ENCODE measurements at places on chromosomes 1 and 21. TPM values are rescaled to one million over a fixed set of nuclear protein-coding genes. Genes with fewer than 3 reads are reported as not detected.
A peak's percentile ranks its signal among the peaks of the same experiment; 100 is the strongest.

TMEM79 gene
- 2.0 TPM for total RNA-seq

DNA sequence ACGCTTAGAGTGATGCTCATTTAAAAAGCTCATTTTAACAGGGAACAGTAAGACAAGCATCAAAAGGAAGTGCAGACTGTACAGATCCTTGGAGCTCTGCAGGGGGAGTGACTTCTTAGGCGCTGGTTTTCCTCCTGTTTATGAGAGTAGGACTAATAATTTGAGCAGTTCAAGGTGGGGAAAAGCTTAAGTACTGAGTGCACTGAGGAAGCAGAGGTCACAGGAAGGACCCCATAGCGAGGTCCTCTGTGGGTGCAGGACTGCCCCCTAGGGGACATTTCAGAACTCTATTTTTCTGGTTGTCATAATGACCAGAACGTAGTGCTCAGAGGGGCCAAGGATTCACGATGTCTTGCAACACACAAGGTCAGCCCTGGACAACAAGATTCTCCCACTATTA is 112.1 kb downstream of the HLCS start:
- peak; percentile 41 for DNase-seq

GRCh38 chr1:199585392-199585791 is 442.1 kb upstream of the NR5A2 start:
- no peak for DNase-seq

DNA sequence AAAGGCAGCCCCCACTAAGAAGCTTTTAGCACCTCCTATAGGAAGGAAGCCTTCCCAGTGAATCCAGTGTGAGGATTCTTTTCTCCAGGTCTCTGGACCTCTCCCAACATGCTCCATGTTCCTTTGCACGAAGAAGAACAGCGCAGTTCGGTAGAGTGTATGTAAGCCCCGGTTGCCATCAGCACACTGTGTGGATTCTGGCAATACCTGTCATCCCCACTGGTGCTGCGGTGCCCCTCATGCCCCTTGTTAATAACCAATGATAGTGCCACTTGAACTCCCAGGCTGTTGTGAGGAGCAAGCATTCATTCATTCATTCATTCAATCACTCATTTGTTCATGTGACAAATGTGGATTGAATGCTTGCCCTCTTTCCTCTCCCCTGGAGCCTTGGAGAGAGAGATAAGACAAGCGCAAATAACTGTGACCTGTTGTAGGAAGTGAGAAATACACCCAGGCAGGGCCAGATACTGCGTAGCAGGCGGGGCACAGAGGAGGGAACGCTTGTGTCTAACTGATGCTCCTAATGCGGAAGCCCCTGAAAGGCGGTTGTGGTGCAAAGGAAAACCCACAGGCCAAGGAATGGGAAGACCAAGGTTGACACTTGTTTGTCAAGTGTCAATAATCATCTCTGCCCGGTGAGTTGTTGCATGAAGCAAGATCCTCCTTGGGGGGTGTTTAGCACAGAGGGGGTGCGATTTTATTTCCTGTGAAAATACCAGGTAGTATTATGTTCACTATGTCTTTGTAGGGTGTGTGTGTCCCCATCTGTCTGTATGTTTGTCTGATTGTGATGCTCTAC is 9.8 kb downstream of the LGR6 start:
- DNase-seq = no peak

DNA sequence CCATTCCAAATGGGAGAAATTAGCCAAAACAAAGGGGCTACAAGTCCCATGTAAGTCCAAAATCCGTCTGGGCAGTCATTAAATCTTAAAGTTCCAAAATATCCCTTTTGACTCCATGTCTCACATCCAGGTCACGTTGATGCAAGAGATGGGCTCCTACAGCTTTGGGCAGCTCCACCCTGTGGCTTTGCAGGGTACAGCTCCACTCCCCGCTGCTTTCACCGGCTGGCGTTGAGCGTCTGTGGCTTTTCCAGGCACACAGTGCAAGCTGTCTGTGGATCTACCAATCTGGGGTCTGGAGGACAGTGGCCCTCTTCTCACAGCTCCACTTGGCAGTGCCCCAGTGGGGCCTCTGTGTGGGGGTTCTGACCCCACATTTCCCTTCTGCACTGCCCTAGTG is 130.2 kb downstream of the TPR start:
- DNase-seq = no peak

DNA sequence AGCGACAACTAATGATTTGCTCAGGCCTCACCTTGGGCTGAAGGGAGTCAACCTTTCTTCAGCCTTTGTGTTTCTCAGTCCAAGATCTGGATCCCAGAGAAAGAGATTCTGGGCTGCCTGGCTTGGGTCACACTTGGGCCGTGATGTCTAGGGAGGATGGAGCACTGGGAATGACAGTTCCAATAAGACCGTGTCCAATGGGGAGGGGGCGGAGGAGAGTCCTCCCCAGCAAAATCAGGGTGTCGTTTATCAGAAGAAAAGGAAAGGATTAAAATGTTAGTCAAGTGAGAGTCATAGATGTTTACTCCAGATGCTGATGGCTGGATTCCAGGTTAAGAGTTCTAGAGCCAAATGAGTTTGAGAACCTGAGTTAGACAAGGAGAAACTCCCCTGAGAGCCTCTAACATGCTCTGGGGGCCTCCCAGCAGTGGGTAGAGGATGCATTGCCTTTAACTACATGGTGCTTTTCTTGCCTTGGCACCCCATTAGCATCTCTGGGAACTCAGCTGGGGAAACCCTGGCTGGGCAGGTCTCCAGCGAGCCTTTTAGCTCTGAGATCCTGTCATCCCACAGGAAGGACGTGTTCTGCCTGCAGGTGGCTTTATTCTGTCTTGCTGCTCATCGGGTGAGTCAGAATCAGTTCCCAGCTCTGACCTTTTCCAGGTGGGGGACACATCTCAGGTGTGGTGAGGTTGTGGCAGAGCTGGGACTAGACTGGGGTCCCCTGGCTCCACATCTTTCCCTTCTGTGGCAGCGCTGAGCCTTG is 22.2 kb downstream of the NIPAL3 start:
- DNase-seq = peak; percentile 29

DNA sequence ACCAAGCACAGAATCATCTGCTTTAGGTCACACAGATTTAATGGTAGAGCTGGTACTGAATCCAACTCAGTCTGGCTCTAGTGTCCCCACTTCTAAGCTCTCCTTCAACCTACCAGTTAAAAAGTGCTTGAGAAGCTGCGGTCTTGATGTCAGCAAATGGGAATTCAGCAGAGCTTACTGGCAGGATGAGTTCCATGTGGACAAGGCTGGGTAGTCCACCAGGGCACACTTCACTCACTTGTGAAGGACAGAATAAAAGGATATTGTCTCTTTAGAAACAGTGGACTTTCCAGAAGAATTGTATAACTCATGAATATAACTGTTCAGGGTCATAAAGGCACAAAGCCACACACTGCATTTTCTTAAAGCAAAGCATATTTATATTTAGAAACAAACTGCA is 35.1 kb upstream of the GUCA2B start:
- DNase-seq = no peak

DNA sequence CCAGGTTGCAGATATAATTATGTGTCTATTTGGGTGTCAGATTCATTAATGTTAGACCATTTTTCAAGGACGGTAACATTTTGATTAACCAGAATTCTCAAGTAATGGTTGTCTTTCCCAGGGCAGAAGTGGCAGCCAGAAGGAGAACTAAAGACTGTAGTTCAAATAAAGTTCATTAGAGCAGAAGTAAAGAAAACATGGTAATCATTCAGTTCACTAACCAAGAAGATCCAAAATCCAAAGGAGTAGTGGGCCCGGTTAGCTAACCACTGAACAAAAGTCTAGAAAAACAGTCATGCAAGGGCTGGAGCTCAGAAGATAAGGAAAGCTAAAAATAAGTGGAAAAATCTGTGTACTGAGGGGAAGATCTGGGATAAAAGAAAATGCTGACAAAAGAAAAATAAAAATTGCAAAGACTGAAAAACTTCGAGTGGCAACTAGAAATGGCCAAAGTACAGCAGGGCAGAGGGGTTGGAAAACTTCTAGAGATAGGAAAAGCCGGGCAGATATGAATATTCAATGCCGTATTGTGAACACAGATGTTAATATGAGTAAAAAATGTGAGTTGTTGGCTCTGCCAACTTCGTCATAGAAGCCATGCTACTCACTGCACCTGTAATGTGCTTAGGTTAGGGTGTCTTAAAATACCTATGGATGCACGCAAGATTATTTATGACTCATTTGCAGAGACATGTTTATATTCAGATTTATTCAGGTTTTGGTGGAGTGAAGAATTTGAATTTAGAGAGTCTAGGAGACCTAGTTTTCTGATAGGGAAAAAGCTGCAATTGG is 925.9 kb downstream of the LTN1 start:
- no peak for DNase-seq

RHOU gene
- 1.00 TPM for total RNA-seq

KLHDC9 gene
- 17.7 TPM for total RNA-seq

DNA sequence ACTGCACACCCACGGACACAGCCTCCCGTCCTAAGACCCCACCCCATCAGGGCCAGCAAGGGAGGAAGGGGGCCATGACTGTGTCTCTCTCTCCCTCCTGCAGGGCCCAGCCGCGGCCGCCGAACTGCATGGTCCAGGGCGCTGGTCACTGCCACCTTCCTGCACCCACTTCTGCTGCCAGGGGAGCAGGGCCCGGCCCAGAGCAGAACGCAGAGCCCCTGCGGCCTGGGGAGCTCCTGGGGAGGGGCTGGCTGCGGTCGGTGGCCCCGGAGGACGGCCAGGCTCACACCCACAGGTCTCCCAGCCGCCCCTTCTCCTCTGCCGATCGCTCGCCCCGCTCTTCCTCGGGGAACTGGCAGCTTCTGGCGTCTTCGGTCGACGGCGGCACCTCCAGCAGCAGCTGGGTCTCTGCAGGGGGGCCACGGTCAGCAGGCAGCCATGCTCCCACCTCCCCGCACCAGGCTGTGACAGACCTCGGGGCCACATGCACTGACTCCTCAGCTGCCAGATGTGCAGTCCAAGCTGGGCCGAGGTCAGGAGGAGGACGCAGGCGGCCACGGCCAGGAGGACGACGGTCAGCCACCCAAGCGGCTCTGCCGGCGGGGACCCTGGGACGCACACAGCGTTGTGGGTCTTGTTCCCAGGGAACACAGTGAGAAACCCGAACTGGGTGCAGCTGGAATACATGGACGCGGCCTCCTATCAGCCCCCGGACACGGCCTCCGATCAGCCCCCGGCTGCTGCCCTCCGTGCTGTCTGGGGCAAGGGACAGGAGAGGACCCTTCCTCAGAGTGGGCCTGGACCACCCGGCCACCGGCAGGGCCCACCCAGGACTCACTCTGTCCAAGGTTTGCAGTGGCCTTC is 2.6 kb downstream of the TNFRSF18 start:
- peak; percentile 12 for DNase-seq

EVI5 gene
- total RNA-seq = 29.9 TPM

GRCh38 chr1:50246869-50247268 is 138.1 kb downstream of the ELAVL4 start:
- DNase-seq = no peak

DNA sequence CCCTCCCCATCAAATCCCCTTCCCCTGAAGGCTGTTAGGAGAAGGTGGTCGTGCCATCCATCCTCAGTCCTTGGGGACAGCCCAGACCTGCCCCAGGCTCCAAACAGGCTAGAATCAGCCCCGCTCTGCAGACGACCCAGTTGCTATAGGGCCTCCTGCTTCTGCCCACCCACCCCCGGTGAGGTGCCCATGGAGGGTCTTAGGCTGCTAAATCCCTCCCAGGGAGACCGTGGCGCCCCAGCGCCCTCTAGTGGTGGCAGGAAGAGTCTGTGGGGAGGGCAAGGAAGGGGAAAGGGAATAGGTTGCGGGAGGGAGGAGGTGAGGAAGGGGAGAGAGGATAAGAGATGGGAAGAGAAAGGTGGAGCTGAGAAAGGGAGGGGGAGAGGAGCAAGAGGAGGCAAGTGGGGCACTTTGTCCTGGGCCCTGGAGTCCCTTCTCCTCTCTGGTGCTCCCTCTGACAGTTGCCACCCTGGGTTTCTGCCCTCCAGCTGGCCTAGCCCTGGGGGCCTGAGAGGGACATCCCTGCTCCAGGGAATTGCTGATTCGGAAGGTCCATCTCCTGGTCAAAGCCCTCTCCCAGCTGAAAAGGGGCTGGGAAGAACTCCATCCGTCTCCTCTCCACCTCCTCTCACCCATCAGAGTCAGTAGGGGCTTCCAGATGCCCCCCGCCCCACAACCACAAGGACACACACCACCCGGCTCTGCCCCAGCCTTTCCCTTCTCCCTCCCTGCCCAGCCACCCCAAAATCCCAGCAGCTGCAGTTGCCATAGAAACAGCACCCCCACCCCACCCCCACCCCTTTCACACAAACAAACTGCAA is 55.4 kb downstream of the CAMK2N1 start:
- peak; percentile 48 for DNase-seq

DNA sequence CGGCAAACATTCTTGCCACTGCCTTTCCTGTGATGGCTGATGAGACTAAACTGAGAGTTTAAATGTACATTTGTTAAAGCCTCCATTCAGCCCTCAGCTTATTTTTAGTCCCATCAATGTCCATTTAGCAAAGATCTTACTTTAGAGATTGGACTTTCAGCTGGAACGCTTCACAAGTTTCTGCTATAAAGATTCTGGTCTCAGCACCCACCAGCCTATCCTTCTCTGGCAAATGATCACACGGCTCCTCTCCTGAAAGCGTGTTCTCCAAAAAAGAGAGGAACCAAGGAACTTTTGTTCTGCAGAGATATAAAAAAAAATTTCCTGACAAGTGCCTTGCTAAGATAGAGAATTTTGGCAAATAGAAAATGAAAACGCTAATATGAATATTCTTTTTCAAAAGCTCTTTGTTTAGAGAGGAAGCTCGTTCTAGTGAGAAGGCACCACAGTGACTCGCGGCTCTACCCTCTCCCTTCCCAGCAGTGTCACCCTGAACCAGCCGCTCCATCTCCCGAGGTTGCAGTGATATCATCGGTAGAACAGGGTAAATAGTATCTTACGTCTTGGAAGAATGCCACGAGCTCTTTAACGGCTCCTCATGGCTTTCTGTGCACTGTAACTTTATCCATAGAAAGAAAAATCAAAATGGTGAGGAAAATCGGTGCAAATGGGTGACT is 200.2 kb downstream of the APP start:
- peak; percentile 20 for DNase-seq

S100A7 gene
- total RNA-seq = not detected

DNA sequence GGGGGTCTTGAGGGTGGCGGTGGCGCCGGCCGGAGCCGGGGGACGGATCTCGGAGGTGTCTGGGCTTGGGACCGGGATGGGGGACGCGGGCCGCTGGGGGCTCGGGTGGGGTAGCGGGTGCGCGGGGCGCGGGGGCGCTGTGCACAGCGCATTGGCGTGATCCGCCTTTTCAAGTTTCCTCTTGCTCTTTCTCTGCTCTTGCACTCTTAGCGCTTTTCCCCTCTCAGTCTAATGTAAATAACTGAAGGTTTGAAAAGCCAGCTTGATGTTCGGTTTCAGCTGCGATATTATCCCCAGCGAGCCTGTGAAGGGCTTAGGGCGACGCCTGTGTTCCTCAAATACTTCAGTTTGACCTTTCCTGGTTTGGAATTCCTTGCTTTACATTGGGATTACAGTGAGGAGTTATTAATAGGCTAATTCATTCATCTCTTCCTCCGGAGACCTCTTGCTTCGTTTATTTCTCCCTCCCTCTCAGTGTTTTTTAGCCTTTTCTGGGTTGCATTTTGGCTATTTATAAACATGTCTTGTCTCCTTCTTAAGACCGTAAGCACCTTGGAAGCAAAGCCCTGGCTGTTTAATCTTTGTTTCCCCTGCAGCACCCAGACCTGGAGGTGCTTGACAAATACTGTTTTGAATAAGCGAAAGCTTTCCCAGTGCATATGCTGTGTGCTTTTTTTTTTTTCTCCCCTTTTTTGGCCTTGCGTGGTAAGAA is 693 bp downstream of the RAB4A start:
- DNase-seq = no peak
